ENCODE measurements at places on chromosomes 3 and 15.

DNA sequence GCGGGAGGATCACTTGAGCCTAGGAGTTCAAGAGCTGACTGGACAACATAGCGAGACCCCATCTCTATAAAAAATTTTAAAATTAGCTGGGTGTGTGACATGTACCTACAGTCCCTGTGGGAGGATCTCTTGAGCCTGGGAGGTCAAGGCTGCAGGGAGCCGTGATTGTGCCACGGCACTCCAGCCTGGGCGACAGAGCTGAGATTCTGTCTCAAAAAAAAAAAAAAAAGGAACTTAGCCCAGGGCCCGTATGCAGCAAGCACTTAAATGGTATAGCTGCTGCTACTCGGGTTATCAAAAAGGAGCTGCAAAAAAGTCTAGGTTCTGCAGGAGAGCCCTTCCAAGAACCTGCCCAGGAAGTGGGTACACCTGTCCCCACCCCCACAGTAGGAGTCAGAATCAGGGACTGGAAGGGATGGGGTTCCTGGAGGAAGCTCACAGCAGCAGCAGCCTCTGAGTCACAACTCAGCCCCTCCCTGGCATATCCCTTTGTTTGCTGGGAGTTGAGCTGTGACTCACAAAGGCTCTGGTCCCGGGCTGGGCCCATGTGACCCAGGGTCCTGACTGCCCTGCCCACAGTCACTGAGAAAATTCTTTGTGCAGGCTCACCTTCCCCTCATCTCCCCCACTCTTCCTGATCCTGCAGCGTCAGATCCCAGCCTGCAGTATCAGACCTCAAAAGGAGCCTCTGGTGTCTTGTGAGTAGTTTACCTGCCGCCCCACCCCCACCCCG lies at the start of gene SPATA12:
Gene SPATA12 (plus strand): TSS at position 576 of the 733 bp plus-strand sequence. CDS start 13,031 bp downstream, outside the sequence.
- DNase-seq = no peak

- no peak for DNase-seq
These were observed 932 bp downstream of the ARL8B start for GRCh38 chr3:5122741-5123706.

DNA sequence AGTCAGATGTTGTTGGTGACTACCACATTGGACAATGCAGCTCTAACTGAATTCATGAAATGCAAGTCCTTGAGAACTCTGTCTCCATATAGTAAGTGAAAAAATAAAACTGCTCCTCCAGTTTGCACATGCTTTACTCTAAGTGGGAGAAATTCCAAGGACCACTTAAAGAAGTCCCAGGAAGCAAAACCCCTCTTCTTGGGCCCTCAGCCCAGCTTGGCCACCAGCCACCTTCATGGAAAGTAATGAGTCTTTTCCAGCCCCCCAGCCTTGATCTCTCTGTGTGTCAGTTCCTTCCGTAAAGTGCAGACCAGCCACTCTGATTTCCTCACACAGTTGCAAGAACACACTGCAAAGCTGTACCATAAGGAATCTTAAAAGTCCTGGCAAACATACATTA lies 34.5 kb downstream of the DAPK2 start:
- DNase-seq = no peak

DNA sequence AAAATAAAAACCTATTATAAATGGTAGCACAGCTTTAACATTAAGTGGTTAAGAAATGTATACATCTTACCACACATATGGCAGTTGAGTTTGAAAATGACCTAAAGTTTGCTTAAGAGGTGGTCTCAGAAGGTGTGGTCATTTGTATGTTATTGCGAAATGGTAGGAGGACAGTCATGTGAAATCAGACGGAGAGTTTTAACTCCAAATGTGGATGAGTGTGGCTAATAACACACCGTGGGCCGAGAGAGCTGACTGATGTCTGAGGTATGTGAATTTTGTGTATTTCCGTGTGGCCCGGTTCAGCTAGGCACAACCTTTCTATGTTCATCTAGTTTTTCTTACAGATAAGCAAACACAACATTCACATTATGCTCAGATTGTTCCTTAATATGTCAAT lies 71.9 kb downstream of the ARNT2 start:
- no peak for DNase-seq

DNA sequence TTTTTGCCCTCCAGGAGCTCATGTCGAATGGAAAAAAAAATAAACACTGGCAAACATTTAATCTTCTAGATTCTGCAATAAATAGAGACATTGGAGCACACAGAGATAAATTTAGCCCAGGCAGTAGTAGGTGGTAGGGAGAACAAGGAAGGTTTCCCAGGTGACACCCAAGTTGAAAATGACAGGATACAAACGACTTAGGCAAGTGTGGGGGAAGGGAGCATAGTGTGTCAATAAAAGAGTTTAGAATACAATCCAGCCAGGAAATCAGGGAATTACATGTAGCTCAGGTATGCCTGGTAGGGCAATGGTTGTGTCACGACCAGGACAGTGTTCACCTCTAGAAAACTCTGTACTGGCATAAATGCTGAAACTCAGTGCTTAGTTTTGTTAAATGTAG lies 364.6 kb upstream of the AGTR1 start:
- DNase-seq = no peak

GRCh38 chr3:188792793-188793192 lies 379.0 kb upstream of the TPRG1 start:
- DNase-seq = no peak

- DNase-seq = no peak
These were observed 582.8 kb upstream of the BCHE start for GRCh38 chr3:166420071-166420470.

GRCh38 chr3:121493431-121493830 lies 52.4 kb downstream of the POLQ start:
- DNase-seq = no peak

DNA sequence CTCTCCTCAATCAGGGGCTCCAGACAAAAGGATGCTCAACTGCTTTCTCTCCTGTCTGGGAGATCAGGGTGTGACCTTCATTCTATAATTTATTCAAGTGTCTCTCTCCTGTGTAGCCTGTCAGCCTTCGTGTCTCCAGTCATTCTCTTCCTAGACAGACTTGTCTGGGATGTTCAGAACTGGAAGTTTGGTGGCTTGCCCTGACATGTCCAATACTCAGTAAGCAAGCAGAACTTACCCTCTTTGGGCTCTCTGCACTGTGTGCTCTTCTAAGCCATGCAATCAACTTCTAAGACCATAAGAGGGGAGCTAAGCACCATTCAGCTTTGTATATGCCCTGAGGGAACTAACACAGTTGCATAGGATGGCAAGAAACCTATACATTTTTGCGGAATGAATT lies 14.1 kb downstream of the ACKR2 start:
- DNase-seq = no peak

GRCh38 chr15:63945007-63945788 lies 101.1 kb downstream of the DAPK2 start:
- DNase-seq = no peak

DNA sequence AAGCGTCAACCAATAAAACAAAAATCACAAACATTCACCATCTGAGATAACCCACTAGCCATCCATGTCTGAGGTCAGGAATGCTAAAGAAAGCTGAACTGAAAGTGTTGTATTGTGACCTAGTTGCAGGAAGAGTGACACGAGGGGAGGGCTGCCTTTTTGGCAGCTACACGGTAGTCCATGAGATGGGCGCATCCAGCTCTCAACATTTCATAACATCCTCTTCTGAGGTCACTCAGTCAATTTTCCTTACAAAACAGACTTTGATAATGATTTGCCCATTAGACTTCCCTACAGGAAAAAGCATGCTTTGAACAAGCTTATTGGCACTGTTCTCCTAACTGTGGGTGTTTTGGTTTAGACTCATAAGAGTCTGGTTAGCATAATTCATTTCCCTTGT lies 15.4 kb upstream of the SHF start:
- DNase-seq = no peak

GRCh38 chr15:31019986-31020385 lies 28.6 kb upstream of the MTMR10 start:
- DNase-seq = no peak

DNA sequence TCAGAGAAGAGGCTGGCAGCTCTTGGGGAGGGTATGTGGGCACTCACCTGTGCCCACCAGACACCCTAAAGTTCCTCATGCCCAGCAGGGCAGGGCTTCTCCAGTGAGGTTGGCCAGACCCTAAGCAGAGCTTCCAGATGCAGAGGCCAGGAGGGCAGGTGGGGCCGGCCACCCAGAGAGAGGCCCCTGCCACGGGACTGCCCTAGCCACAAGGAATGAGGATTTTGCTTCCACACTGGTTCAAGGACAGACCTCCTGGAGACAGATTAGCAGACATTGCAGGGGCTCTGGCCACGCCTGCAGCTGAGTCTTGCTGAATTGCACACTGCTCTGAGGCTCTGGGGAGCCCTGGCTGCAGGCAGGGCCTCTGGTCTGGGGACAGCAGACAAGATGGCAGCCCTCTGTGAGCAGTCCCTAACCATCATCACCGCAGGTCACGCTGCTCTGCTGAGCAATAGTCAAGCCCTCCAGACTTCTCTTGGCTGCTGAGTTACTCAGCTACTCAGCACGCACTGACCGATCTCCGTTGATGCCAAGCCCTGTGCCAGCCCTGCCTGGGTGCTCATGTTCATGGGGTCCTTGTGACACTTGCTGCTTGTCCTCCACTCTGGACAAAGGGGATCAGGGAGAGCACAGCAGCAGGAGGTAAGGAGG lies 117.4 kb upstream of the ABHD17C start:
- DNase-seq = no peak

DNA sequence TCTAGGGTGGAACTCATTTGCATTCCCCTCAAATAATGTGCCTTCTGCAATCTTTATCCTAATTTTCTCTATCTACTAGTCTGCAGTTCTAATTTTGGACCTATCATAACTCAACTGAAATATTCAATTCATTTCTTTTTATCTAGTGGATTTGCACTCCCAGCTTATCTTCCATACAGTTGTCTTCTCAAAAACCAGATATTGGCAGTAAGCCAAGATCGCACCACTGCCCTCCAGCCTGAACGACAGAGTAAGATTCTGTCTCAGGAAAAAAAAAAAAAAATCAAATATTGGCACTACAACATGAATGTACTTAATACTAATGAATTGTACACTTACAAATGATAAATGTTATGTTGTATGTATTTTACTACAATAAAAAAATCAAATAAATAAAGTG lies 18.0 kb upstream of the CHMP2B start:
- no peak for DNase-seq

All from SIG-M5 (cell line).